ENCODE measurements at places on chromosomes 16 and 17. TPM values are rescaled to one million over a fixed set of nuclear protein-coding genes. Genes with fewer than 3 reads are reported as not detected.

Gene BRICD5
- total RNA-seq = 19.8 TPM

Gene CCL8
- total RNA-seq = not detected

Gene ETV4
- 5.1 TPM for total RNA-seq

Gene ZC3H7A
- 74.9 TPM for total RNA-seq

Gene TTYH2
- 27.2 TPM for total RNA-seq

Gene BEAN1
- total RNA-seq = not detected

Gene UBB
- total RNA-seq = 666 TPM

Gene TSNAXIP1
- 3.6 TPM for total RNA-seq

- no peak overlapping the region for H3K27ac ChIP-seq
- no peaks in the 10 kb centered on the region for H3K4me1 ChIP-seq
- no peak overlapping the region for H3K4me3 ChIP-seq
Measured at GRCh38 chr17:22409160-22409751, 716.9 kb downstream of the KCNJ18 start.

- H3K27me3 ChIP-seq = no peaks in the 10 kb centered on the region
- H3K27ac ChIP-seq = peak overlapping the region; percentile 92
- no peak for DNase-seq
- H3K36me3 ChIP-seq = no peaks in the 10 kb centered on the region
Measured at GRCh38 chr17:48106802-48107136, 797 bp upstream of the SNX11 start.

GRCh38 chr17:32265192-32265923, at the start of gene RHBDL3:
Gene RHBDL3 (plus strand): TSS chr17:32265832. CDS start chr17:32266190, 358 bp downstream.
- H3K4me1 ChIP-seq = peaks cover 34% of the 10 kb centered on the region
- H3K36me3 ChIP-seq = no peaks in the 10 kb centered on the region
- H3K27me3 ChIP-seq = peaks cover 46% of the 10 kb centered on the region
- DNase-seq = no peak
- peak within 1 kb of the TSS; percentile 43 for H3K4me3 ChIP-seq

DNA sequence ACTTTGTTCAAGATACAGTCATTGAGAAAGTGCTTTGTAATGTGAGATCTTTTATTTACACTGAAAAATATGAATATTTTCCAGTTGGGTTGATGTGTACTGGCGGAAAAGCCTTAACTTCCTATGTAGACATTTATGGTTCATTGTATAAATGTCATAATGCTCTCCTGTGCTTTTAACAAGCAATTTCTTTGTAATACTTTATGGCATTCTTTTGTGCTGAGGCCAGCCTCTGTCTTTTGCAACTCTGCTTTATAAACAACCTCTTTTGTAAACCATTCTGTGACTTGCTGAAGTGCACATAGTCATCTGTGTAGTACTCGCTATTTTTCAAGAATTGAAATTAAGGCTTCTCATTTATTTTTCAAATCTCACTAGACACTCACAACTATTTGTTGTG, 291.2 kb downstream of the CDH11 start:
- H3K27ac ChIP-seq = no peak overlapping the region
- H3K27me3 ChIP-seq = no peaks in the 10 kb centered on the region
- no peaks in the 10 kb centered on the region for H3K4me1 ChIP-seq
- no peak for DNase-seq
- H3K4me3 ChIP-seq = no peak overlapping the region

DNA sequence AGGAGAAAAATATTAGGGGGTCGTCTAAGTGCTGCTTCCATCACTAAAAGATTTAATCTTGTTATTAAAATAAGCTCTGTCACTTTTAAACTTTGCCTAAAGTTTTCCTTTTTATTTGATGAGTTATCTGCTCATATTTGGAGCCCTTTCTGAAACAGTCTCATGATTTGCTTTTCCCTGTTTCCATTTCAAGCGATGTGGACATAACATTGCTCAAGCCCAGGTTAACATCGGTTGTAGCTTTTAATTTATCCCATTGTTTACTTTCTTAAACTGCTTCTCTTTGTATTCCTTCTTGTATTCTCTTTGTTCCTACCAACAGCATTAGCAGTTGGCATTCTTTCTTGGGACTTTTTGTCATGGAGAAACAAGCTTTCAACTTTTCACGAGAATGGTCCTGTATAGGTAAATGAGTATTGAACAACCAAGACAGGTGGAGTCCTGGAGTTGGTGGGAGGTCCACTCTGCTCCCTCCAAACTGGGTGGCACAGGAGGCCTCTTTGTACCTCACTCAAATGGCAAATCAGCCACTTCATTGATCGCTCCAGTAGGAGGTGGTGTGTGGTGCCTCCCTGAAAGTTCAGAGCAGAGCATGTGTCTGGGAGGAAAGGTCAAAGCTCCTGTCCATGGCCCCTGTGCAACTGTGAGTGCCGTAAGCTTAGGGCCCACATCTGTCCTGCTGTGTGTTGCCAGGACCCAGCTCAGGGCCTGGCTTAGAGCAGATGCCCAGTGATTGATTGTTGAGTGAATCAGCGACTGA, 107.0 kb downstream of the CYLD start:
- no peaks in the 10 kb centered on the region for H3K4me1 ChIP-seq
- H3K4me3 ChIP-seq = no peak overlapping the region
- no peak overlapping the region for H3K27ac ChIP-seq
- H3K27me3 ChIP-seq = no peaks in the 10 kb centered on the region
- no peak for DNase-seq

GRCh38 chr16:66486773-66487579, 59.9 kb downstream of the BEAN1 start:
- peaks cover 27% of the 10 kb centered on the region for H3K4me1 ChIP-seq
- DNase-seq = no peak

GRCh38 chr16:54510685-54511221, 224.2 kb upstream of the IRX3 start:
- DNase-seq = no peak
- H3K27me3 ChIP-seq = no peaks in the 10 kb centered on the region

DNA sequence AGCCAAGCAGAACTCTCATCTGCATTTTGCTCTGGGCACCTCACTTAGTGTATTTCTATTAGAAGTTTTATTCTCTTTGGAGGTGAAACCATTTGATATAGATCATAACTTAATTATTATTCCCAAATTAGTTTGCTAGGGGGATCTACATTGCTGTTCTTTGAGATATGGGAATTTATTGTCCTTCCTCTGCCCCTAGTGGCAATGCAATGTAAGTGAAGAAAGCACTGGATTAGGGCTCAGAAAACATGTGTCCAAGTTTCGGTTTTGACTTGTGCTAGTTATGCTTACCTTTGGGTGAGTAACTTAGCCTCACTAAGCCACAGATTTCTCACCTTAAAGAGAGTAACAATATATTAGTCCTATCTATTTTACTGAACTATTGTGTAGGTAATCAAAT, 2.9 kb downstream of the KRT39 start:
- DNase-seq = no peak
- no peaks in the 10 kb centered on the region for H3K4me1 ChIP-seq
- no peak overlapping the region for H3K4me3 ChIP-seq
- H3K27ac ChIP-seq = no peak overlapping the region
- H3K36me3 ChIP-seq = no peaks in the 10 kb centered on the region

DNA sequence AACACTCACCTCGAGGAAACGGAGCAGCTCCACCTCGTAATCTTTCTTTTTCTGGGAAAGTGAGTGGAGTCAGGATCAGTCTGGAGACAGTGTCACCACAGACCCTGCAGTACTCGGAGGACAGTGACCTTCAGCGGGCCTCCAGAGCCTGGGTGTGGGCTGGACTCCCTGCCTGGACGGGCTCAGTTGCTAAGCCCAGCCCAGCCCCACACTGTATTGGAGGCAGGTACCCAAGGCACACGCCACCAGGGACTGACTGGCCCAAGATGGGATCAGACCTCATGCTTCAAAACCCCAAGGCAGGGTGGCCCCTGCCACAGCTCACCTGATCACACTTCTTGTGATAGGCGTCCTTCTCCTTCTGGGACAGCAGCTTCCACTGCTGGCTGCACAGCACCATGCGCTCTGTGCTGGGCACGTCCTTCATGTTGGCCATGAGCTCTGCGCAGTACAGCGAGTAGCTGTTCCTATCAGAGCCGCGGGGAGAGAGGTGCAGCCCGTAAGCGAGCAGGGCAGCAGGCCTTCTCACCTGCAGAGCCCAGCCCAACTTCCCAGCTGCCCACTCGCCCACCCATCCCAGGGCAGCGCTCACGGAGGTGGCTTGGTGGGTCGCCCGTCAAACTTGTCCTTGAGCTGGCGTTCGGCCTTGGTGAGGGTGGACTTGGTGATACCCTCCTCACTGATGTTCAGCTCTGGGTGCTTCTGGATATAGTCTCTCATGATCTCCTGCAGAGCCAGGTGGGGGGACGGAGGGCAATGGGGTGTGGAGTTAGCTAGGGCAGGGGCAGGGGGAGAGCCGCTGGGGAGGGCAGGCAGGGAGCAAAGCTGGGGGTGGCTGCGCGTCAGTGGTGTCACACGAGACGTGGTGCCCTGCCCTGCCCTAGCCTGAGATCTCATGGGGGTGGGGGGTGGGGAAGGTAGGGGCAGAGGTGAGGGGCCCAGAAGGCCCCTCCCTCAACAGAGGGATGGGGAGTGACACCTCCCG, 7.9 kb downstream of the UBTF start:
- H3K27me3 ChIP-seq = no peaks in the 10 kb centered on the region
- H3K4me1 ChIP-seq = peaks cover 54% of the 10 kb centered on the region
- no peak overlapping the region for H3K4me3 ChIP-seq
- peaks cover 96% of the 10 kb centered on the region for H3K36me3 ChIP-seq

Measured in tibial nerve (tissue), 4 donors.